Ovary (tissue), 10 donors: ENCODE measurements at places on chromosomes 2 and 18. TPM values are rescaled to one million over a fixed set of nuclear protein-coding genes. Genes with fewer than 3 reads are reported as not detected.
A peak's percentile ranks its signal among the peaks of the same experiment; 100 is the strongest.

- no peak overlapping the region for H3K27ac ChIP-seq
- DNase-seq, result no peak
- H3K36me3 ChIP-seq, result no peaks in the 10 kb centered on the region
- H3K27me3 ChIP-seq, result no peaks in the 10 kb centered on the region
- no peaks in the 10 kb centered on the region for H3K4me1 ChIP-seq
Observed at GRCh38 chr2:113962692-113963480, 73.0 kb downstream of the ACTR3 start.

GRCh38 chr18:64271246-64271645 is 122.4 kb upstream of the LINC00305 start:
- H3K36me3 ChIP-seq, result no peaks in the 10 kb centered on the region
- peaks cover 1% of the 10 kb centered on the region for H3K4me1 ChIP-seq
- no peak overlapping the region for H3K4me3 ChIP-seq

DNA sequence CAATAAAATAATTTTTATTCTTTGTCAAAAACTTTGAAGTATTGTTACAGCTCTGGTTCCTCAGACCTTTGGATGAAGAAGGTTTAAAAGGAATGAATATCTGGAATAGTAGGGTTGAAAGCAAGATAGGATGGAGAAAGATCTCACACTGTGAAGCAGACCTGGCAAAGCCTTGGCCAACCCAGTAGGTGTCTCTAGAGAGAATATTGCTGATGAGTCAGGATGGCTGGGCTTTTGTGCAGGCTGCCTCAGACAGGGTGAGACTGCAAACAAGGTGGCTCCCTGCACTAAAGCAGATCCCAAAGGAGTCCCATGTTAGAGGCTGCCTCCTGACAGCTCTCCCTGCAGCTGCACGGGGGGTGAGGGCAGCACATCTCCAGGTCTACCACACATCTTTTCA is 226.0 kb upstream of the ITGA4 start:
- no peak for DNase-seq
- H3K27me3 ChIP-seq, result no peaks in the 10 kb centered on the region
- no peaks in the 10 kb centered on the region for H3K4me1 ChIP-seq
- no peak overlapping the region for H3K27ac ChIP-seq

GRCh38 chr2:74457549-74458131 is 598 bp upstream of the WBP1 start:
- peak; percentile 68 for DNase-seq
- peak overlapping the region; percentile 54 for H3K4me3 ChIP-seq
- H3K36me3 ChIP-seq, result no peaks in the 10 kb centered on the region

- no peaks in the 10 kb centered on the region for H3K4me1 ChIP-seq
- H3K4me3 ChIP-seq, result no peak overlapping the region
- H3K27ac ChIP-seq, result no peak overlapping the region
- no peak for DNase-seq
- no peaks in the 10 kb centered on the region for H3K36me3 ChIP-seq
Observed at GRCh38 chr2:16303273-16303577, 362.4 kb downstream of the CYRIA start.

DNA sequence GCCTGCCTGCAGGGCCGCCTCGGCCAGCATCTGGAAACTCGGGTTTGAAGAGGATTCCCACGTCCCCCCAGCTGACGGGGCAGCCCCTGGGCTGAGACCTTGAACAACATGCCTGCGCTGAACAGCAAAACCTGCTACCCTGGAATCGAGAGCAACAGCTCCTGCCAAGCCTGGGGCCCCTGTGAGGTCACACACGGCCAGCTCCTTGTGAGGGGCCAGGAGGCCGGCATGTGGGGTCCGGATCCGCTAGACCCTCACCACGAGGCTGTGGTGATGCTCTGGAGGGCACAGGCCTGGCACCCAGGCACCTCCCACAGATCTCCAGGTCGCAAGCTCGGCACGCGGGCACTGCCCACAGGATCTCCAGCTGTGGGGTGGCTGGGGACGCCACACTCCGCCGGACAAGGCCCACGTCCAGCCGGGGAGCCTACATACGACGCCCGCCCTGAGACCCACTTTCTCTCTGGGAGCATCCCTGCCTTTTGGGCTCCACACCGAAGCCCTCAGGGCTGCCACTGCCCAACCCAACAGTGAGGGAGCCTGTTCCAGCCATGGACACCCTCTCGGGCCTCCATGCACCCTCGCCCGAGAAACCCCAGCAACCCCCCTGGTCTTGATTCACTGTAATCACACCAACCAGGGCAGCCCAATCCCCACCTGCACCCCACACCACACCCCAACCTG is 34.1 kb downstream of the SLC66A2 start:
- H3K4me1 ChIP-seq, result no peaks in the 10 kb centered on the region
- no peaks in the 10 kb centered on the region for H3K36me3 ChIP-seq
- H3K27ac ChIP-seq, result no peak overlapping the region
- no peak overlapping the region for H3K4me3 ChIP-seq
- DNase-seq, result no peak

DNA sequence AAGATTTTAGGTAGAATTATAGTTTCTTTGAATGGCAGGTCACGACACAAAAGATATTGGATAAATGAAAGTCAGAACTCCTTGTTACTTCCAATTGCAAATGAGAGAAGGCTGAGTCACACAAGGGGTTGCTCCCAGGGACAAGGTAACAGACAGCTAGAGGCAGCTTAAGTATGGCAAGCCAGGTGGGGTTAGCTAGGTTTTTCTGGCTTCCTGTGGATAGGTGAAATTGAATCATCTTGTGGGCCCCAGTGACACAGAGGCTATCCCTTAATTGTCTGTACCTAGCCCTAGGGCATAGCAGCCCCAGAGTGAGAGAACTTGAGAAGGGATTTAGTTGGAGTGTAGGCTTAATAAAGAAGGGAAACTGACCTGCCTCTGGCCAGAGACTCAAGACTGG is 407.7 kb upstream of the SLC8A1 start:
- no peak for DNase-seq
- no peaks in the 10 kb centered on the region for H3K4me1 ChIP-seq
- H3K27ac ChIP-seq, result no peak overlapping the region
- H3K36me3 ChIP-seq, result no peaks in the 10 kb centered on the region
- no peaks in the 10 kb centered on the region for H3K27me3 ChIP-seq

Gene TIA1
- 89.0 TPM for polyA plus RNA-seq

Gene SCN2A
- polyA plus RNA-seq, result 0.15 TPM

Gene POTEI
- not detected for polyA plus RNA-seq

Gene ABCB11
- polyA plus RNA-seq, result 0.18 TPM
